Kidney capillary endothelial cell (primary cell): ENCODE measurements at places on chromosomes 6 and 20.

- no peak for DNase-seq
These were observed 8.1 kb downstream of the PNPLA1 start for GRCh38 chr6:36277946-36278470.

DNA sequence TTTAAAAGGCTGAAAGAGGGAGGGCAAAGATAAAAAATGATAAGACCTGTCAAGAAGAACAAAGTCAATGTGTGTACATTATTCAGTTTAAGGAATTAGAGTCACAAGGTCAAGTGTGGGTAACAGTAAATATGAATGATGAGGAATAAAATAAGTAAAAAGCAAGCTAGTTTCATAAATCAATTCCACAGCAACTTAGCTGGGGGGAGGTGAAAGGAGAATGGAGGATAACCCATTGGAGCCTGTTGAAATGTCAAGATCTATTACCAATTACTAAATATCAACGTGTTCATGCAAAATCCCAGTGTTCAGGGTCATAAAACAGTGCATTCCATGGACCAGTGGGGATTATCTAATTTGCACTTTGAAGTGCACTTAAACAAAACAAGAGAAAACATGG lies 242.9 kb downstream of the TBX18 start:
- no peak for DNase-seq

DNA sequence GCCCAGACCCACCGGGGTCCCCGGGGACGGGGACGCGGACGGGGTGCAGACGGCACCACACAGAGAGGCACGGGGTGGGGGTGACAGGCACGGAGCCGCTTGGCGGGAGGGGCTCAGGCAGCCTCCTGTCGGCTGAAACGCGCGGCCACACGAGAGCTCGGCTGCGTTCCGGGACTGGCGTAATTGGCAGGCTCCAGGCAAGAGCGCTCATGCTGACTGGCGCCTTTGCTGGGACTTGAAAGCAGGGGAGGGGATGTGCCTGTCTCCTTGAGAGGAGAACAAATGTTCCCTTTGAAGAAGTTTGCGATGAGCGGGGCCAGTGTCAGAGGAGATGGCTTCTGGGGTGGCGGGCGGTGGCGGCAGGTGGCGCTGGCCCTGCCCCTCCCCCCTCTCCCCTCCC lies 25.8 kb downstream of the BHLHE23 start:
- DNase-seq, result no peak

DNA sequence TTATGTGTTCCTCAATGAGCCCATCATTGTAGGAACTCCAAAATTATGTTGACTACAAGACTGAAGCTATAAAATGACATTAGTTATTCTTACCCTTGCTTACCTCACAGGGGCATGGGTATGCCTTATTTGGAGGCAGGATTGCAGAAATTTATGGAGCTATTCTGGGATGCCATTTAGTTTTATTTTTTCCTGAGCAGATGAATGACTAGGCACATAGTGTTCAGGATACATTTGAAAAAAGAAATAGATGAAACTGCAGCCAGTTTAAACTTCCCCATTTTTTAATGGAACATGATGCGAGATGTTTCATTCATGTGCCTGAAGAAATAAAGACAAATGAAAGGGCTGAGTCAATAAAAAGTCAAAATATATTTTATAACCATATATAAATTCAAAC lies 399.2 kb upstream of the JAG1 start:
- no peak for DNase-seq

DNA sequence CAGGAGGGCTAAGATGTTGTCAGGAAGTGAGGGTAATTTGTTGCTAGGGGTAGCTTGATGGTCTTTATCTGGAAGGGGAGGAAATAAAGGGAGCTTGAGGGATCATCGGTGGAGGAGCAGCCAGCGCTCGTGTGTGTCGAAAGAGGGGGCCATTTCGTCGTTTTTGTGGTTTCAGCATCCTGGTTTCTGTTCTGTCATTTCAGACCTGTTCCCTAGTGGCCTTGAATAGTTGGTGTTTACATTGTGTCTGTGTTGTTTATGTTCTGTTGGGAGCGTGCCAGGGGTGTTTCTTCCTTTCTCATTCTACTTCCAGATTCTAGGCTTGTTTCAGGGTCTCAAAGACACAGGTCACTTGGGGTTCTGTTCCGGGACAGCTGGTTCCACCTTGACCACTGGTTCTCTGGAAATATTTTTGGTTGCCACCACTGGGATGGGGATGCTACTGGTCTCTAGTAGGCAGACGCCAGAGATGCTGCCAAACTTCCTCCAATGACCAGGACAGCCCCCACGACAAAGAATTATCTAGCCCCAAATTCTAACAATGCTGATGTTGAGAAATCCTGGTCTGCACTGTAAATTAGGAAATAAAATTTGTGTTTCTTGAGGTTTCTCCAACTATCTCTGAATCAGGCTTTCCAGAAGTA lies 113.9 kb upstream of the NAA20 start:
- peak; percentile 47 for DNase-seq

- peak; percentile 34 for DNase-seq
These were observed 208.8 kb downstream of the RNF144B start for GRCh38 chr6:18595774-18596530.

- DNase-seq, result peak; percentile 44
These were observed 28.4 kb downstream of the LYRM2 start for GRCh38 chr6:89610149-89610642.

DNA sequence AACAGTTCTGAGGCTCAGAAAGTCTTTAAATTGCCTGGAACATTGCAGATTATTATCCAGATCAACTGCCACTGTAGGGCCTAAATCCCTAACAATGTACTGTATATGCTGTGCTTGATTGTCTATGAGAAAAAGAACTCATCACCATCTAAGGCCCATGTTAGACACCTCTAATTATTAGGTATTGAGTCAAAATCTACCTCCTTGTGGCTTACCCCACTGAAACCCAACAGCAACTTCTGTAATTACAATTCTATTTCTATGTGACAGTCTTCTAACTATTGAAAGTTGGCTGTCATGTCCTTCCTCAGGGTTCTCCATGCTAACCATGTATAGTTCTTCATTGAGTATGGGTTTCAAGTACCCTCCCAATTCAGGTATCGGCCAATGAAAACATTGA lies 13.9 kb downstream of the MCM9 start:
- no peak for DNase-seq

DNA sequence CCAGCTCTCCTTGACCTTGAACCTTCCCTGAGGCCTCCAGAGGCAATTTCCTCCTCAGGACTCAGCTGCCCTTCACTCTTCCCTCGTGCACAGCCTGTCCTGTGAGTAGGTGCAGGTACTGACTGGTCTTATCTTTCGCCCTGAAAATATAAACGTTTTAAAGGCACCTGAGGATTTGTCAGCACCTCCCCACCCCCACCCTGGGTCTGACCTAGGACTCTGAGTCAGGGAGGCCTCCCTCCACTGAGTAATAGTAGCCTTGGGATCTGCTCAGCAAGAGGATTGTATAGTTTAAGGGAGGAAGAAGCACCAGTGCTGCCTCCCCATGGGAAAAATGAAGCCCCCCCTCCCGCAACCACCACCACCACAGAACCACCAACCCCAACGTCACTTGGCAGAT lies 54.6 kb downstream of the PPARD start:
- no peak for DNase-seq

DNA sequence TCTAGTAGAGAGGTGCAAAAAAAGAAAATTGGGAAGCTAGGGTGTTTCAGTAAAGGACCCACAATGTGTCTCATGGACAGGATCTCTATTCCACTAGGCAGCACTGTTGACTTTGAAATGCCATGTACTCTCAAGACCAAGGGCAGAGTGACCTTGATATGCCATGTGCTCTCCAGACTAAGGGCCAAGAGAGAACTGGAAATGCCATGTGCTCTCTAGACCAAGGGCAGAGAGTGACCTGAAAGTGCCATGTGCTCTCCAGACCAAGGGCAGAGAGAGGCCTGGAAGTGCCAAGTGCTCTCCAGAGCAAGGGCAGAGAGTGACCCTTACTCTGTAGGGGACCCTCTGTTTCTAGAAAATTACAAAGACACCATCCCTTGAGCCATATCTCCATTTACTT lies 49.3 kb upstream of the HTR1B start:
- DNase-seq, result no peak

DNA sequence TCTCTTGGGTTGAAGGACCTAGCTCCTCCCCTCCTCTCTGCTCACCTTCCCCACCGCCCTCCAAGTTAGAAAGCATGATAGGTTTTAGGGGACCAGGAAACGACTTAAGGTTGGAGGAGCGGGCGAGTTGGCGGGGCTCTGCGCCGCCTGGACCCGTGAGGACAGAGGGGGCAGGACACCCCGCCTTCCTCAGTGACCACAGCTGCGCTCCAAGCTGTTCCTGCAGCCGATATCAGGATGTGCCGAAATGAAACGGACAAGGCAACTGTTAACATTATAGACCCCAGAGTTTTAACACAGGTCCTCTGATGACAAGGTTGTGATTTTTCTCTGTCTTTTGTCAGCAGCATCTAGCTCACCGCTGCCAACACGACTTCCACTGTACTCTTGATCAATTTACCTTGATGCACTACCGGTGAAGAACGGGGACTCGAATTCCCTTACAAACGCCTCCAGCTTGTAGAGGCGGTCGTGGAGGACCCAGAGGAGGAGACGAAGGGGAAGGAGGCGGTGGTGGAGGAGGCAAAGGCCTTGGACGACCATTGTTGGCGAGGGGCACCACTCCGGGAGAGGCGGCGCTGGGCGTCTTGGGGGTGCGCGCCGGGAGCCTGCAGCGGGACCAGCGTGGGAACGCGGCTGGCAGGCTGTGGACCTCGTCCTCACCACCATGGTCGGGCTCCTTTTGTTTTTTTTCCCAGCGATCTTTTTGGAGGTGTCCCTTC lies at the start of gene GRM1:
Gene GRM1, plus strand, starts transcription at position 212 of the 722 bp plus-strand sequence. Its CDS starts 456 bp downstream, at position 668.
- DNase-seq, result no peak

GRCh38 chr20:11376998-11377397 lies 540.7 kb upstream of the BTBD3 start:
- no peak for DNase-seq

DNA sequence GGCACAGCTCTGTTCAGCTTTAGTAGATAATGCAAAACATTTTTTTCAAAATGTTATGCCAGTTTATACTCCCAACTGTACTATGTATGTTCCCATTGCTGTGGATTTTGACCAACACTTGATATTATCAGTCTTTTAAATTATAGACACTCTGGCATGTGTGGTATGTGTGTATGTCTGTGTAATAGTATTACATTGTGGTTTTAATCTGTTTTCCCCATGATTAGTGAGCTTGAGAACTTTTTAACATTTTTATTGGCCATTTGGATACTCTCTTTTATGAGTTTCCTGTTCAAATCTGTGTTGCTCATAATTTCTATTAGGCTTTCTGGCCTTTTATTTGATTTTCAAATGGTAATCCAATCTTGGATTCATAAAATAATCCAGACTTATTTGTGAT lies 69.2 kb upstream of the TXNDC5 start:
- DNase-seq, result no peak

GRCh38 chr6:125987026-125987617 lies 782 bp downstream of the TRMT11 start:
- no peak for DNase-seq

DNA sequence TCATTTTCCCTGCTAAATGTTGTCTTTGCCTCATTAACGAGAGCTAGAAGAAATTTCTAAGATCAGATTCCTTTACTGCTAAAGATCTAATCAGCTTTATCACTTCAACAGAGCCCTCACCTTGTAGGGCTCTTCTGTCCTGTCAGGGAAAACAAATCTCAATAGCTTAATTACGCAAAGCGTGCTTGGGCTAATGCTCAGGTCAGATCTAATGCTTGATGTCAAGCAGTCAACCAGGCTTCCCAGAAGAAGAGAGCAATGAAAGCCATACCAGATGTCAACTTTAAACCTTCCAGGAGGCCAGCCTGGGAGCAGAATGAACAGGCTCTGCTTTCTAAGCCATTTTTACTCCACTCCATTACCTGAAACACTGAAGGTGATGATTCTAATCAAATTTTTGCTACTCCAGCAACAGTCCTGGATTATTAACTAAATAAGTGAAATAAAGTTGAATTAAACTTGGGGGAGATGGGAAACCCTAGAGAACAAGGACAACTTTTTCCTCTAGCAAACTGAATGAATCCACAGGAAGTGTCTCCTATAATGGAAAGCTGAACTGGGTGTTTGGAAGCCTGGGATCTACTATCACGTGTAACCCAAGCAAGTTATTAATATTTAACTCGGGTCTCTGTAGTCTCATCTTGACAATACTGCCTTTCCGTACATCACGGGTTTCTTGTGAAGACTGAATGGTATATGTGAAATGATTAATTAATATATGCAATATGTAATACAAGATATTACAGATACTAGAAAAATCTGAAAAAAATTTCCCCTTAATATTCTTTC lies 273.7 kb downstream of the PTPRK start:
- no peak for DNase-seq

DNA sequence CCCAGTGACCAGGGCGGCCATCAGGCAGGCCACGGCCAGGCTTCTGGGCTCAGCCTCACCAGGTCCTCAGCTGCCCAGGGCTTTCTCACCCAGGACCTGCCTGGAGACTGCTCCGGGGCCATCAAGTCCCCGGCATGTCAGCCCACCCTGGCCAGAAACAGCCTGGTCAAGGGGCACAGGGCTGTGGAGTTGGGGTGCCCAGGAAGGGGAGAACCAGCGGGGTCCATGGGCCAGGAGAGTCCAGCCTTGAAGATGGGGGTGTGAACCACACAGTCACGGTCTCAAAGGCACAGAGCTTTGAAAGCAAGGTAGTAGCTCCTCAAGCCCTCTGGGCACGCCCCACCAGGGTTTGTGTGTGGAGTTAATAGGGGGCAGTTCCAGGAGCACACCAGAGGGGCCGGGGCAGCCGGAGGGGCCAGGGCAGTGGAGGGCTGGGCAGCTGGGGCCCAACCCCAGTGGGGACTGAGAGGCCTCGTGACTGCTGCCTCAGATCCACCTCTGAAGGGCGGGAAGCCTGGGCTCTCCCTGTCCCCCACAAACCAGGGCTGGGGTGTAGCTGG lies 48.0 kb upstream of the BHLHE23 start:
- DNase-seq, result no peak

GRCh38 chr6:118771253-118771652 lies 119.9 kb upstream of the CEP85L start:
- no peak for DNase-seq

- no peak for DNase-seq
These were observed 42.7 kb upstream of the TNFRSF21 start for GRCh38 chr6:47352194-47352920.

GRCh38 chr6:3001773-3002293 lies 2.1 kb downstream of the NQO2 start:
- DNase-seq, result peak; percentile 90

GRCh38 chr6:63740709-63741108 lies 105.1 kb downstream of the PHF3 start:
- peak; percentile 9 for DNase-seq

GRCh38 chr20:531608-532007 lies 12.0 kb downstream of the CSNK2A1 start:
- no peak for DNase-seq

- no peak for DNase-seq
These were observed 166.5 kb downstream of the PLCB1 start for GRCh38 chr20:8298426-8299043.

DNA sequence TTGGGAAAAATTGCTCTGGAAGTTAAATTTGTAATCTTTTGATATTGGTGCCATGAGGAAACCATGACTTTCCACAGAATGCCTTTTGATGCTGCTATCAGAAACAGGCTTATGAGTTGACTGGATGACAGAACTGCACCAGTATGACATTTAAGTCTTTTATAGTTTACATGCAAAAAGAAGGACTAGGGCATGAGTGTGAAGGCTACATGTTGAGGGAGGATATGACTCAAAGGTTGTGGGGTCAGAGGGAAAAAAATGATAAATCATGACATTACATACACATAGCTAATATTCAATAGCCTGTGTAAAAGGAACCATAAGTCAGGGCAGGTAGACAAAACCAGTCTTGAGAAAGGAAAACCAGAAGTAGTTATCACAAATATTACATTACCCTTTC lies 182.2 kb downstream of the COL12A1 start:
- DNase-seq, result peak; percentile 6
